ENCODE measurements at places on chromosomes 5 and 9.

DNA sequence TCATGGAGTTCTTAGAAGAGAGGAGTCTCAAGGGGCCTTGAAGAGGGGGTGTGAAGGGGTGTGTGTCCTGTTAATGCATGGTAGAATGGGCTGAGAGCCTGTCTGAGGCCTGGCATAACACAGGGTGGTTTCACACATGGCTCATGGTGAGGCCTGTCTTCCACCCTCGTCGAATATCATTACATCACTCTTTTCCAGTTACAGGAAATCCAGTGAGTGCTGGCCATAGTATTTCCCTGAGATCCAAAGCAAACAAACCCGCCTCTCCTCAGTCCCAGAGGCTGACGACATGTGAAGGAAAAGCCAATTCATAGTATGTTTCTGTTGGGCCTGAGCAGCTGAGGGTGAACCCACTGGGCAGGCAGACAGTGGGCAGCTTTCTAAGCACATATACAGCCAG, 159.4 kb upstream of the NR3C1 start:
- DNase-seq = no peak

DNA sequence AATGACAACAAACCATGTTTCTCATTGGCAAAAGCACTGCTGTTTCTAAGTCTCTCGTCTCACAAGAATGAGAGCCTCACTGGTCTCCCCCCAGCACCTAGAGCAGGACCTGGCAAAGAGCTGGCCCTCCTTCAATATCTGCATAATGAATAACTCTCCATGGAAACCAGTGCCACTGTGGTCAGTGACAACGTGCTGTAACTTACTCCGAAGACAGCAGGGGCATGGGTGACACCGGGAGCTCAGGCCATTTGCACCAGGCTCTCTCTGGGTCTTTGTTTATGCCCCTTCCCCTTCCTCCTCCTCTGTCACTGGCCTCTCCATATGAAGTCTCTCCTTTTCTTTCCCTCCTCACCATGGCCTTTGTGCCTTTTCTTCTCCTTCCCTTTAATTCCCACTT, 33.3 kb downstream of the TAS2R1 start:
- DNase-seq = no peak

DNA sequence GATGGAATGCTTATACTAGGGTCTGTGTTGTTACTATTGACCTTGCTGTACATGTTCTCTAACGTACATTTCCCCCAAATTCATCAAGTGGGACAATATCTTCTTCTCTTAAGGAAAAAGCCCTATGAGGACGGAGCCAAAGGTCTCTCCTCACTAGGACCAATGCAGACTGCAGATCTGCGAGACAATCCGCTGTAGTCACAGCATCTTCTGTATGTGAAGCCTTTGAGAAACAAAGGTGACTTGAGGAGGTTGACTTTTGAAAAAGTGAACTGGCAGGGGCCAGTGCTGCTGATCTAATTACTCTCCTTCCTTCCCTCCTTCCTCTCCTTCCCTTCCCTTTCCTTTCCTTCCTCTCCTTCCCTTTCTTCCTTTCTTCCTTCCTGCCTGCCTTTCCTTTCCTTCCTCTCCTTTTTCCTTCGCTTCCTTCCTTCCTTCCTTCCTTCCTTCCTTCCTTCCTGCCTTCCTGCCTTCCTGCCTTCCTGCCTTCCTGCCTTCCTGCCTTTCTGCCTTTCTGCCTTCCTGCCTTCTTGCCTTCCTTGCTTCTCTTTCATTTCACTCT, 71.1 kb upstream of the BASP1 start:
- DNase-seq = no peak

DNA sequence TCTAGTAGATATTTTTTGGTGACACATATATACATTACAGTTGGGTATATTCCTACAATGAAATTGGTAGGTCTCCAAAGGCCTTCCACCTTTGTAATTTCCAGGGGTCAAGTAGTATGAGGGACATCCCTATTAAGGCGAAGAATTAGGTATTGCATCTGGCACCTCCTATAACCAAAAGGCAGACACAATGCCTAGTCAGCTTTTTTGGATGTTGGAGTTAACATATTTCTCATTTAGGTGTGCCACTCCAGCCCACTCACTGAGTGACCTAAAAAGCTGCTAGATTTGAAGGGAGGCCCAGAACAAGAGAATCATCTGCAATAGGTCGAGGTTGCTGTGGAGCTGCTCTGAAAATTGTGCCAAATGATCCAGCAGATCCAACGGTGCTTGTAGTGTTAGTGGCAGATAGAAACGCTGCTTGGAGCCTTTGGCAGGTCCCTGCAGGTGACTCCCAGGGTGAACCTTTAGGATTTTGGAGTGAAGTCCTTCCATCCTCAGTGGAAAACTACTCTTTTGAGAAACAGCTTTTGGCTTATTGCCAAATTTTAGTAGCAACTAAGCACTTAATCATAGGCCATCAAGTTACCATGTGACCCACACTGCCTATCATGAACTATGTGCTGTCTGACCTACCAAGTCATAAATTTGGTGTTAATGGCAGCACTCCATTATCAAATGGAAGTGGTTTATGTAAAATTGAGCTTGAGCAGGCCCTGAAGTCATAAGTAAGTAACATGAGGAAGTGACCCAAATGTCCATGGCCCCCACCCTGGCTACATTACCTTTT, 15.7 kb upstream of the FNIP1 start:
- no peak for DNase-seq

GRCh38 chr5:9713959-9714586, 83.9 kb upstream of the TAS2R1 start:
- DNase-seq = no peak

- DNase-seq = no peak
Measured at GRCh38 chr9:92786298-92786697, 21.7 kb upstream of the BICD2 start.

GRCh38 chr5:65862384-65862783, 64.0 kb upstream of the ERBIN start:
- no peak for DNase-seq
